GM19239 (cell line): ENCODE measurements at places on chromosomes 1 and 21.

DNA sequence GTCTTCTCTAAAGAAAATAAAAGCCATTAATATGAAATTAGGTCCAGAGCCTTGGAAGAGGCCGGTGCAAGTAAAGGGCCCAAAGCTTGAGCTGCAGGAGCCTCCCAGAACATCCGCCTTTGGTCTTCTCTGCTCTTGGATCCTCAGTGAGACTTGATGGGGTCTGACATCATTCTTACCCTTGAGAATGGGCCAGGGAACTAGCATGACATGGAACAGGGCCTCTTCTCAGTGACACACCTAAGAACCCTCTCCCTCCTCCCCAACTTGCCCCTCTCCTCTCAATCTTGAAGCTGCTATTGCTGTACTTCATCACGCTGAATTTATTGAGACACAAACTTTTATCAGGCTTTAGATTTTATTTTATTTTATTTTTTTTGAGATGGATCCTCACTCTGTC lies 40.3 kb upstream of the SRSF10 start:
- no peak for DNase-seq

GRCh38 chr1:93447481-93448291 lies at the start of gene FNBP1L:
FNBP1L (plus strand) TSS chr1:93448118; CDS start chr1:93448282, 164 bp downstream.
- DNase-seq = no peak

DNA sequence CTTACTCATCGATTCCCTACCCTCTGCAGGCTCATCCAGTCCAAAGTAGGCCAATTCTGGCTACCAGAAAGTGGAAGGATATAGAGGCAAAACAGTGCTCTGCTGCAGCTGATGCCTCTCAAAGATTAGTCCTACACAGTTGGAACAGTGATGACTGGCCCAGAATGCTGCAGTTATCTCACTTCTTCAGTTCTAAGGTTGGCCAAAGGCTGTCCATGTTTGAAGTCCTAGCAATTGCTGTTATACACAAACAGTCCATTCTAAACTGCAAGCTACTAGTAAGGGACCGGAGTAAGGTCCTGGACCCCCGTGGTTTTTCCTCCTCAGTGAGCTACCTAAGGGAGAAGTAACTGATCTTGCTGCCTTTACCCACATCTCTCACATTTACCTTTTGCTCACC lies 129.1 kb upstream of the NRIP1 start:
- no peak for DNase-seq

- no peak for DNase-seq
These were observed 2.6 kb upstream of the CFAP45 start for GRCh38 chr1:159902541-159902940.

DNA sequence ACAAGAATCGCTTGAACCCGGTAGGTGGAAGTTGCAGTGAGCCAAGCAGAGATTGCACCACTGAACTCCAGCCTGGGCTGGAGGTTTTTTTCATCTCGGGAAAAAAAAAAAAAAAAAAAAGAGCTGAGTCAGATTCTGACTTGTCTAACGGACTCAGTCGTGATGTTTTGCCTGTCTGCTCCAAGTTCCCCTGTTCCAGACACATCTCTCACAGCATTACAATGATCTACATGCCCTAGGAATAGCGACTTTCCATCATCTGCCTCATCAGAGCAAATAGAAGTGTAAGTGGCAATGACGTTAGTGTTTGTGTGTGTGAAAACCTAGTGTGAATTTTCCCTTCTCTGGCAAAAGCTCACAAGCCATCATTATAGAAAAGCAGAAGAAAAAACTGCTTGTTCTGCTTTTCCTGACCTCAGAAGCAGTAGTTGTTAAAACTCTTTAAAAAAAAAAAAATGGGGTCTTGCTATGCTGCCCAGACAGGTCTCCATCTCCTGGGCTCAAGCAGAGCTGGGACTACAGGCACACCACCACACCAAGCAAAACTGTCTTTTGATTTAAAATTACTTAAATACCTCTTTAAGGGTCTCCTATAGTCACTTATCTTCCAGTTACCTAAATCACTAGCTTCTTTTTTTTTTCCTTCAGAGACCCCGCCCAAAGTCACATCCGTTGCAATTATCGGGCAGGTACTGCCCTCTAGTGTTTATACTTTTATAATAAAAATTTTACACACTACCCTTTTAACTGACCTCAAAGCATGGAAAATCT lies 37.3 kb downstream of the PLEKHO1 start:
- DNase-seq = no peak

DNA sequence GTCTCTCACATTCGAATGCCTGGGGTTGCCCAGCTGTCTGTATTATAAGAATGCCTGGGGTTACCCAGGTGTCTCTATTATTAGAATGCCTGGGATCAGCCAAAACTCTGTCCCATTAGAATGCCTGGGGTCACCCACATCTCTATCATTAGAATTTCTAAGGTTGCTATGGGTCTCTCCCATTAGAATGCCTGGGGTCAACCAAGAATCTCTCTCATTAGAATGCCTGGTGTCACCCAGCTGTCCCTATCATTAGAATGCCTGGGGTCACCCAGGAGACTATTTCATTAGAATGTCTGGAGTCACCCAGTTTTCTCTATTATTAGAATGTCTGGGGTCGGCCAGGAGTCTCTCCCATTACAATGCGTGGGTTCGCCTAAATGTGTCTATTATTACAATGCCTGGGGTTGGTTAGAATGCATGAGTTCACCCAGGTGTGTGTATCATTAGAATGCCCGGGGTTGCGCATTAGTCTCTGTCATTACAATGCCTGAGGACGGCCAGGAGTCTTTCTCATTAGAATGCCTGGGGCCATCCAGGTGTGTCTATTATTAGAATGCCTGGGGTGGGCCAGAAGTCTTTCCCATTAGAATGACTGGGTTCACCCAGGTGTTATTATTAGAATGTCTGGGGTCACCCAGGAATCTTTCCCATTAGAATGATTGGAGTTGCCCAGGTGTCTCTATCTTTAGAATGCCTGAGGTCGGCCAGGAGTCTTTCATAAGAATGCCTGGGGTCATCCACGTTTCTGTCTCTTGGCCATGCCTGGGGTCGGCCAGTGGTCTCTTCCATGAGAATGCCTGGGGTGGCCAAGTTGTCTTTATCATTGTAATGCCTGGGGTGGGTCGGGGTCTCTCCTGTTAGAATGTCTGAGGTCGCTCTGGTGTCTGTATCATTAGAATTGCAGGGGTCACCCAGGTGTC lies 59.6 kb downstream of the RNF187 start:
- no peak for DNase-seq

DNA sequence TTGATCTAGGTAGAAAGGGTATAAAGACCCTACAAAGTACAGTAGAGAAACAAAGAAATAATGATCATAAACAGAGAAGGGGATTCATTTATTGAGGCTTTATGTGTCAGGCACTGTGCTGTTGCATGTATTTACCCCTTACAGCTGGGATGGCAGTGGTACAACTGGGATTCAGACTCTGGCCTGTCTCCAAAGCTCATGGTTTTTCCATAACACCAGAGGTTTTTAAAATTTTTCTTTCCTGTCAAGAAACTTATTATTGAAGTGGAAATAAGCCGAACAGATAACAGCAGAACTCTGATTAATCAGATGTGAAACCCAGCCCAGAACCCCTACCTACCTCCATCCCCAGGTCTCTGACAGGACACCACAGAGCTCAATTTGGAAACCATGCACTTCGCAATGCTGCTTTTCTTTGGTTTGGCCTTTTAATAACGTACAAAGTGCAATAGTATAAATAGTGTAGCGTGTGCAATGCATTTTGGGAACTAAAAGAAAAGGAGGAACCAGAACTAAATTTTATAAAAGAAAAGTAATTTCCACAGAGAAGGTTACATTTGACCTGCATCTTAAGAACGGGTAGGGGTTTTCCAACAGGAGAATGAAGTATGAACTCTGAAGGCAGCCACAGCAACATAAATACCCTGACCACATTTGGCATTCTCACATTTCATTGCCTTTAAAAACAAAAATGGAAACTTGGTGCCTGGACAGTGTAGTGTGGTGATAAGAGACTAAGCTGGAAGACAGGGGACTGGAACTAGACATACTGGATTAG lies 92.0 kb upstream of the S1PR1 start:
- DNase-seq = no peak

GRCh38 chr21:38983560-38983959 lies 177.8 kb downstream of the ETS2 start:
- no peak for DNase-seq

GRCh38 chr1:174680101-174680500 lies 232.3 kb downstream of the GPR52 start:
- DNase-seq = no peak

GRCh38 chr1:21664806-21665588 lies 4.2 kb downstream of the RAP1GAP start:
- DNase-seq = no peak

DNA sequence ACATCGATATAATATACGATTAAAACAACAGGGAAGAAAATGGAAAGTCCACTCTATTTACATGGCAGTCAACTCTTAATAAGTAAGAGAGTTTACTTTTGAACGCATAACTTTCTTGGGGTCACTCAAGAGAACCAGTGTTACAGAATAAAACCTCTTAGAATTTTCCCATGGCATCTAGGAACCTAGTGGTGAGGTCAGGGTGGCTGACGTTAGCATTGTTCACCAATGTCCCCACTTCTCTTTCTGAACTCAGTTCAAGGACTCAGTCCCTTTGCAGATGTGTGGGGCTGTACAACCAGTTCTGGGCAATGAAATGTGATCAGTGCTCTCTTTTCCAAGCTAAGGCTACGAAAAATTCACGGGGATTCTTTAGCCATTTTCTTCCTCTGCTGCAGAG lies 2.6 kb upstream of the RNF2 start:
- no peak for DNase-seq

- no peak for DNase-seq
These were observed 48.4 kb upstream of the TARBP1 start for GRCh38 chr1:234527346-234527745.

DNA sequence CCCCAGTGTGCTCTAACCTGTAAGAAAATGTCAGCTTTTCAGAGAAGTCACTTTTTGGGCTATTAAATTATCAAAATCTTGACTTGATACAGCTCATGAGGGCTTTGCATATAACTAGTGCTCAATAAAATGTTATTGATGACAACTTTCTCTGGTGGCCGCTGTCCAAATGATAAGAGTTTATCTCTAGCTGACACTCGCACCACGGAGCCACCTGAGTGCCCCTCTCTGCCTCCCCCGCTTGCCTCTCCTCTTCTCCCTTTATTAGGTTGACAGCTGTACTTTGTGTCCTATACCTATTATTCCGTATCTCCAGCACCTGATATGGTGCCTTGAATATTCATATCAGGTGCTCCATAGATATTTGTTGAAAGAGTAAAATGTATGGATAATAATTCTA lies 82.8 kb downstream of the PHTF1 start:
- DNase-seq = no peak

DNA sequence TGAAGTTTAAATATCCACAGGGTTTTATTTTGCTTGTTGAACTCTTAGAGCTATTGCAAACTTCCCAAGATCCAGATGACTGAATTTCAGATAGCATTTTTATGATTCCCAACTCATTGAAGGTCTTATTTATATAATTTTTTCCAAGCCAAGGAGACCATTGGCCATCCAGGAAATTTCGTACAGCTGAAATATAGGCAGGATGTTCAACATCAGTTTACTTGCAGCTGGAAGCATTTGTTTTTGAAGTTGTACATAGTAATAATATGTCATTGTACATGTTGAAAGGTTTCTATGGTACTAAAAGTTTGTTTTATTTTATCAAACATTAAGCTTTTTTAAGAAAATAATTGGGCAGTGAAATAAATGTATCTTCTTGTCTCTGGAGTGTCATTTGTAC lies 32.8 kb upstream of the DDR2 start:
- no peak for DNase-seq

GRCh38 chr21:36904093-36904666 lies 62.3 kb downstream of the HLCS start:
- DNase-seq = no peak

DNA sequence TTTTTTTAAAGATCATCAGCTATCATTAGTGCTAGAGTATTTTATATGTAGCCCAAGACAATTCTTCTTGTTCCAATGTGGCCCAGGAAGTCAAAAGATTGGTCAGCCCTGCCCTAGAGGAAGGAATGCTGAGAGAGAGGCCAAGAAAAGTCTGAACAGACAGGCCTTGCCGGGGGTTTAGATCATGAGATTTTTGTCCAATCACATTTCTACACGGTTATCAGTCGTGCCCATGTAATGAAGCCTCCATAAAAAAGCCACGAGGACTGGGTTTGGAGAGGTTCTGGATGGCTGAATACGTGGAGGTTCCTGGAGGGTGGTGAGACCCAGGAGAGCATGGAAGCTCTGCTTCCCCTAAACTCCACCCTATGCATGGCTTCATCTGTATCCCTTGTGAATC lies 24.3 kb upstream of the ENO1 start:
- DNase-seq = no peak

- DNase-seq = no peak
These were observed 37.5 kb upstream of the KCNA10 start for GRCh38 chr1:110556471-110556807.

- no peak for DNase-seq
These were observed 134.4 kb downstream of the LRRC7 start for GRCh38 chr1:69702085-69702484.

DNA sequence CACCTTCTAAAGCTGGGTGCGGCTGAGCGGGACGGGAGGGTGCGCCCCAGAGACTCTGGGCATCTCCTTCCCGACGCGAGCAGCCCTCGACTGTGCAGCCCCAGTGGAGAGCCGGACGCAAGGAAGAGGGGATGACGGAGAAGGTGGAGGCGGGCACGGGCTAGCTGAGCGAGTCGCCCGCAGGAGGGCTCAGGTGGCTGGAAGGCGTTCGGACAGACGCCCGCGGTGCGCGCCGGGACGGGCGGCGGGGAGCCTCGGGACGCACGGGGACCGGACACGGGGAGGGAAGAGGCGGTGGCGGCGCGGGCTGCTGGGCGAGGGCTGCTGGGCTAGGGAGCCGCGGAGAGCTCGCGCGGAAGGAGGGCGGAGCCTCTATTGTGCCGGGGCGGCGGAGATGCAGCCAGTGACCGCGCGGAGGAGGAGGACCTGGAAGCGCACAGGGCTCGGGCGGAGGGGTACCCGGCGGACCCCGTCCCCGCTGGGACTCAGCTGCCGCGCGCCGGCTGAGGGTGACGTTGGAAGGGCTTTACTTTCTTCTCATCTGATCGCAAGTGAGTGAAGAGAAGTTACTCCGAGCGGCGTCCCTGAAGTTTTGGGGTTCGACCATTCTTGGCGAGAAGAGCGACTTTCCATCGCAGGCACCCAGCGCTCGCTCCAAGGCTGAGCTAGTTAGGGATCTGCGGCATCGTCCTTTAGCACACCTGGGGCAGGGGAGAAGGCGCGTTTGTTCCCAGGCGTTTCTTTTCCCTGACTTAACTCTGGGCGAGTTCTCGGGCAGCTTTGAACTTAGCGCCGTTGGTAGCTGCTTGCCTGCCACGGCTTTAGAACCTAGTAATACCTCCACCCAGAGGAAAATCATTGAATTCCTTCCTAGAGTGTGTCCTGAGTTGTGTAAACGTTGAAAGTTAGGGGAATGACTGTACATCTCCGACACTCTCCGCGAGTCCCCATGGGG lies at the start of gene OLFML2B:
TSS of gene OLFML2B (minus strand) at position 323 of the 955 bp plus-strand sequence. CDS start 439 bp downstream, outside the sequence.
- DNase-seq = peak; percentile 31

DNA sequence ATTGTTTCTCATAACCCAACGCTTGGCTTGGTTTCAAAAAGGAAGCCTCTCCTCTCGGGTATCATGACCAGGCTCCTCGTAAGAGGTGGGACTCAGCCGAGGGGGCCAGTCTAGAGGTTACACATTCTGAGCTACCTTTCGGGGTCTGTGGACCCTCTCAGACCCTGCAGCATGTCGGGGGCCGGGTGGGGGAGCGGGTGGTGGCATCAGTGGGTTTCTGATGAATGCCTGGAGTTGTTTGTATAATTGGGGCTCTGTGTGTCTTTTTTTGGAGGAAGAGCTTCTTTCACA lies 229.3 kb downstream of the CAMTA1 start:
- no peak for DNase-seq

GRCh38 chr1:198773523-198773922 lies 134.7 kb downstream of the PTPRC start:
- no peak for DNase-seq
